ENCODE measurements at places on chromosomes 3 and 15.

DNA sequence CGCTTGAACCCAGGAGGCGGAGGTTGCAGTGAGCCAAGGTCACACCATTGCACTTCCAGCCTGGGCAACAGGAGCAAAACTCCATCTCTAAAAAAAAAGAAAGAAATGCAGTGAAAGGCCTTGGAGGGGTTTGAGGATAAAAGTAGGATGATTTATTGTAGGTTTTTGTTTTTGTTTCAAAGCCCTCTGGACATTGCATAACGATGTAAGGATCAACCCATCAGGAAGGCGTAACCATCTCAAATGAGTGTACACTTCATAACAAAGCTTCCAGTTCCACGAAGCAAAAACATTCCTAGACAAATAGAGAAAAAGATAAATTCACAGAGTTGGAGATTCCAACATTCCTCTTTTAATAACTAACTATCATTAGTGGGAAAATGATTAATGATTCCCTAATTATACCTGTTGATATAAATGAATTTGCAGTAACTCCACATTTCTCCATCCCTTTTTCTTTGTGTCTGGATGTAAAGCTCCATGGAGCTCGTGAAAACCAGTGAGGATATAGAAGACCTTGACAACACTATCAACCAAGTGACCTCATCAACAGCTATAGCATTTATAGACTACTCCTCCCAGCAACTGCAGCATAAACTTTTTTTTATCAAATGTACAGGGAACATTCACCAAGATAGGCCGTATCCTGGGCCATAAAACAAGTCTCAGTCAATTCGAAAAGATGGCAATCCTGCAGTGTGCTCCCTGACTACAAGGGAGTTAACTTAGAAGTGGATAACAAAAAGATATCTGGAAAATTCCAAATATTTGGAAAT is 48.7 kb upstream of the PPP4R2 start:
- DNase-seq = no peak

DNA sequence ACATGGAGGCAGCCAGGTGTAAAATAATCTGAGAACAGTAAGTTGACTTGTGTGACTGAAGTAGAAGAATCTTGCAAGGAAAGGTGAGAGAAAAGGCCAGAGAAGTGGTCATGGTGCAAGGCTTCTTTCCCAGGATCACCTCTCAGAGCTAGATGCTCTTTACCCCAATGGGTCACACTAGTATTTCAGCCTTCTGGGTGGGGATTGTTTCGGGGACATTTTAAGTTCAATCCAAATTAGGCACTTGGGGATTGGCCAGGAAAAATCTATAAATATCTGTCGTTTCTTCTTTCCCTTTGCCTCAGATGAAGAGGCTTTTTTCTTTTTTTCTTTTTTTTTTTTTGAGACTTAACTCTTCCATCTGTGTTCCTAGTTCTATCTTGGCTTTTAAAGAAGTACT is 188.0 kb downstream of the KLHL25 start:
- no peak for DNase-seq

- DNase-seq = no peak
Measured at GRCh38 chr3:179348325-179349013, 960 bp downstream of the MFN1 start.

DNA sequence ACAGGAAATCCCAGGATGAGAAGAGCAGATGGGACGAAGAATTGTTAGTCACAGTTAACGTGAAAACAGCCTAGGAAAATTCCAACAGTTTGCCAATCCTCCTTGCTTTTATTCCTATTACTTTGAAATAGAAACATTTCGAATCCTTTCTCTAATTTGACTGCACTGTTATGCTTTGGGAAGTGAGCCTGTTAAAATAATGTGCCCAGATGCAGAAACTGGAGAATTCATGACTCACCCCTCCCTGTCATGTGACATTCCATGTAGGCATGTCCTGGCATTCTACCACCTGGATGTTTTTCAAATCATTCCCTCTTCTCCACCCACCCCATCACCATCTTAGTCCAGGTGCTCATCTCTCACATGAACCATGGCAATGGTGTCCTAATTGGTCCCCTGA is 107.3 kb downstream of the MINAR1 start:
- no peak for DNase-seq

GRCh38 chr3:189813647-189814240 is 182.6 kb downstream of the TP63 start:
- no peak for DNase-seq

DNA sequence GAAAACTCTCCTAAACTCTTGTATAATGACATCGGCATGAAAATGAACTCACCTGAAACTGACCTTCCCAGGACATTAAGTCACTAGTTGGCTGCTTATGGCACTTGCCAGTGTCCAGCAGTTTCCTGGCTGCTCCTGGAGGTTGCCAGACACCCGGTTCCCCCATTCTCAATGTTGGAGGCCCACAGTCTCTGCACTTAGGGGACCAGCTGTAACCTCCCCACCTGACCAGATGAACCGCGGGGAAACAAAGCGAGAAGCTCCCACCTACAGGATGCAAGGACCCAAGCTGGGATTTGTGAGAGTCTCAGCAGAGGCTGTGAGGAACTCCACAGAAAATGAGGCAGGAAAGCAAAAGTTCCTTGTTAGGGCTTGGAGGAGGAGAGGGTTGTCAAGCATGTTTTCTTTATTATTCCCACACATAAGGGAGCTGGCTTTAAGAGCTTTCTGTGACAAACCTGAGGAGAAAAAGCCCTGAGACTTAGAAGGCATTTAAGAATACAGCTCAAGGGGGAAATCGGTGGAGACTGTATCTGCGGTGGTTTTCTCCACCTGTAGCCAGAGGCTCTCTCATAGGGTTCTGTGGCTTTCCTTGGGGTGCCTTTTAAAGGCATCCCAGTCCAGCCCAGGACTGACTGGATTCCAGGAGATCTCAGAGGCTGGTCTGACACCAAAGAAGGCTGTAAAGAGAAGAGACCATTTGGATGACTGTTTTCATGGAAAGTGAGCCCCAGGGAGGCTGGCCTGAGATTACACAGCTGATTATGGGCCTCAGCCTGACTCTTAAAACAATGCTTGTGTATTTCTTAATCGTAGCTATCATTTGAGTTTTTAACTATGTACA is 4.6 kb downstream of the TPM1 start:
- no peak for DNase-seq

GRCh38 chr3:149042789-149043386 is 43.4 kb downstream of the HLTF start:
- no peak for DNase-seq

DNA sequence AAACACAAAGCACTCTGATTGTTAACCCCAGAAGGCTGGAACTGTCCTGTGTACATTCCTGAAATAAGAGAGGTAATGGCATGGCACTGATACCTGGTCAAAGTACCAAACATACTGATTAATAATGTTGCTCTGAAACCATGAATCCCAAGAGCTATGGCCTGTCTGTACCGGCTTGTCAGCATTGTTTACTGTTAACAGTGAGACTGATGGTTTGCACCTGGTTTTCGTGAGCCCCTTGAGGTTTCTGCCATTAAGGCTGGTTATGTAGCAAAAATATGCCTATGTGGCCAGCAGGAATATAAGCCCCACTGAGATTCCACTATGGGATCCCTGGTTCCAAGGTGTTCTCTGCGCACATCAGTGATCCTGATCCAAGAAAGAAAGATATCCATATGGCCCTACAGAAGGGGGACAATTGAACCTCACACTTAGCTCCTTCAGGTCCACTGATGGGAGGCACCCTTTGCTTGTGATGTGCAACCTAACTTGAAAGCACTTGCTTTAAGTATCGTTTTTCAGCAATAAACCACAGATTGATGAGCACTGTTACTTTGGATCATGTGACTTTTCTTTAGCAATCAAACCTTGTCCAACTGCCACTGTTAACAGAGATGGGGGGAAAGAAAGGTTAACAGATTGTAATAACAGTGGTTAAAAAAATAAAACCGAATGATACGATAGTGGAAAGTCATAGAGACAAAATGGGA is 65.2 kb downstream of the TBL1XR1 start:
- DNase-seq = no peak

GRCh38 chr3:103167850-103168249 is 733.0 kb downstream of the ZPLD1 start:
- no peak for DNase-seq

GRCh38 chr3:38454178-38454883 is 641 bp downstream of the ACVR2B start:
- DNase-seq = no peak

- no peak for DNase-seq
Measured at GRCh38 chr15:44735482-44736180, 697 bp upstream of the TRIM69 start.

DNA sequence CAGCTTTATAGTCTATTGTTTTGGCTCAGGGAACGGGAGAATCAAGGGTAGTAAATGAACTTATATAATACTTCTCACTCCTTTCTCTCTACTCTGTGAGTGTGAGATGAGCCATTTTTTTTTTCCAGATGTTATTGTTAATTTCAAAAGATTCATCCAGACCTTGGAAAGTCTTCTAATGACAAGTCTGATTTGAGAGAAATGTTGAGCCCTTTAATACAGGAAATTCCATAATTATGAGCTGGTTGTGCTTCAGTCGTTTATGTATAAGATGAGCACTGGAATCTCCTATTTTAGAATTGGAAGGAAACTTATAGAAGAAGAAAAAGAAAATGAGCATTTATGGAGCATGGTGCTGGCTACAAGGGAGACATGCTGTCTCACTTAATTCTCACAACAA is 92.0 kb downstream of the FBN1 start:
- DNase-seq = no peak

DNA sequence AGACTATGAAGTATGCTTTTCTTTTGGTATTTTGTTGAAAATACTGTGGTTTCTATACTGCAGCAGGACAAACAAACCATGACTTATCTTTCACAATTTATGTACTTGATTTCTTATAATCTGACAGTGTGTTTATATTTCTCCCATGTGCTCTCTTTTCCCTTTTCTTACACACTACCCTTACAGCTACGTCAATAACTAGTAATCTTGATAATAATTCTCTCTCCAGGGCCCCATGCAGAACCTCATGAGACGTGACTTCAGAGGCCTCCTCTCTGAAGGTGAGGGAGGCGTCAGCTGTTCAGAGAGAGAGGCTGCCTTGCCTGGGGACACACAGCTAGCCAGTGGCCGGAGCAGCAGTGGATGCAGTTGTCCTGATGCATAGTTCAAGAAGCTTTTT is 35.9 kb downstream of the KY start:
- DNase-seq = no peak

- no peak for DNase-seq
Measured at GRCh38 chr3:123028233-123028828, 768 bp upstream of the SEMA5B start.

- DNase-seq = peak; percentile 76
Measured at GRCh38 chr3:50246517-50246954, 10.5 kb downstream of the GNAI2 start.

DNA sequence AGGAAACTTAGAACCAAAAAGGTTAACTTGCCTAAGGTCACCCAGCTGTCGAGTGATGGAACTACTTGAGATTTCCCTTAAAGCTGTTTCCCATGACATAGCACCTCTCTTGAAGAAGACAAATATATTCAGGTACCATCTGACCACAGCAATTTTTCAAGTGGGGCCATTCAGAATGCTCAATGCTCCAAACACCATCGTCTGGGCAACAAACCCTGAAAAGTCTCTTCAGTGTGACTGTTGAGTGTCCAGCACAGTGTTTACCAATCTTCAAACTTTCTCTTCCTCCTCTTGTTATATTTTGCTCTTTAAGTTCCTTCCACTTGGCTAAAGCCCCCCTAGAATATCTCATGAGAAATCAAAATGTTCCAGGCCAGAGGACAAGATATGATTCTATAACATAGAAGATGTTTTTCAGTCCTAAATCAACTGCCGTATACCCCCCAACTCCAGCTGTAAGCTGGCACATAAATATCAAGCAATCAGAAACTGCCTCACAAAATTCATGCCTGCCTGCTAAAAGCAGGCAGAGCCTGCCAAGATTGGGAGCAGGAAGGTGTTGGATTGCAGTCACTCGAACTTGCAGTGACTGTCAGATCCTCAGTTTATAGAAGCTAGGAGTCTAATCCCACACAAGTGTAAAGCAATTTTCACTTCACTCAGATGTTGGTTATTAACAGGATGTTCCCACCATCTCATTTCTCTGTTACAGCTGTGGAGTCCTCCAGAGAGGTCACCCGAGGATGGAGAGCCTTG is 230.5 kb upstream of the MRPL3 start:
- no peak for DNase-seq

- DNase-seq = no peak
Measured at GRCh38 chr15:38049891-38050290, 115.5 kb downstream of the TMCO5A start.

DNA sequence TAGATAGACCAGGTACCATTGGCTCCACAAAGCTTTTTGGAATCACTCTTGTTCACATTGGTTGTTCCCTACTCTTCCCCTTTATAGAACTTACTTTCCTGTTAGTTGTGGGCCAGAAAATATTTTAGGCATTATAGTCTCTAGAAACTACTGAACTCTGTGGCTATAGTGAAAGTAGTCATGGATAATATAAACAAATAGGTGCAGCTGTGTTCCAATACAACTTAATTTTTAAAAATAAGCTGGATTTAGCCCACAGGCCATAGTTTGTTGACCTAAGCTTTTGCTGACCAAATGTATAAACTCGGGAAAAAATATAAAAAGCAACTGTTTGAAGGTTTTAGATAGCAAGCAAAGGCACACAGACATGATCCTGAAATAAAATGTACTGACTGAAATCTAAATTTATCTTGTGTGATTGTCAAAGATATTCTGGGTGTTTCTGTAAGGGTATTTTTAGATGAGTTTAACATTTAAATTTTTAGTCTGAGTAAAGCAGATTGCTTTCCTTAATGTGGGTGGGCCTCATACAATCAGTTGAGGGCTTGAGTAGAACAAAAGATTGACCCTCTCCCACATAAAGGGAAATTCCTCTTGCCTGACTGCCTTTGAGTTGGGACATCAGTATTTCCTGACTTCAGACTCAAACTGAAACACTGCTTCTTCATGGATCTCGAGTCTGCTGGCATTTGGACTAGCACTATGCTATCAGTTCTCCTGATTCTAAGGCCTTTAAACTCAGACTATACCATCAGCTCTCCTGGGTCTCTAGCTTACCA is 13.2 kb downstream of the IQCB1 start:
- no peak for DNase-seq

DNA sequence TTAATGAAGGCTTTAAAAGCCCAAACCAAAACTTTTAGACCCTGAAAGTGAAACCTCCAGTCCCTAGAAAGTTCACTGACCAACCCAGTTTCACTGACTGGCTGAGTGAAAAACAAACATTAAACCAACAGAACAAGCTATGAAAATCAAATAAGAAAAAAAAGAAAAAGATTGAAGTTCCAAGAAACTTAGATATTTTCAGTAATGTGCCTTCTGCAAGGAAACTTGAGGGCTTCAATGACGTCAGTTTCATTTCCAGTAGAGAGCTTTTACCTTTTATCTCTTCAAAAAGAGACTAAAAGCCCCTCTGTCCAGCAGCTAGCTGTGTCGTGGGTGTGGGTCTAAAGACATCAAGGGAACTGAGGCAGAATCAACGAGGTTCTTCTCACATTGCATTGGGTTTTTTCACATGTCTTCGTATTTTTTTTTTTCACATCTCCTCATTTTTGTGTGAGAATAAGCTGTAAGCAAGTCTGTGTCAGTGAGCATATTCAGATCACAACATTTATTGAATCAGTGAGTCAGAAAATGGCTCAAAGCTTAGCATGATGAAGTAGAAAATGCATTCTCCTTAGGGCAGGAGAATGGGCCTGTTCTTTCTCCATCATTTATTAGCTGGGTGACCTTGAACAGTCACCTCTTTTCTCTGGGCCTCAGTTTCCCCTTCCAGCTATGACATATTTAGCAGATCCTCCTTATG is 54.8 kb upstream of the BCL6 start:
- no peak for DNase-seq

- DNase-seq = no peak
Measured at GRCh38 chr15:99425657-99426301, 140.0 kb upstream of the MEF2A start.

- DNase-seq = peak; percentile 4
Measured at GRCh38 chr3:51434746-51435327, 43.8 kb downstream of the RBM15B start.

- no peak for DNase-seq
Measured at GRCh38 chr3:9141928-9142289, 107.5 kb downstream of the SRGAP3 start.

All from T follicular helper cell (primary cell).